GOT3 (cell line): ENCODE measurements at places on chromosomes 11 and 22.

GRCh38 chr11:12762278-12762677 is 88.1 kb downstream of the TEAD1 start:
- DNase-seq: no peak

GRCh38 chr11:75273411-75274391 is 33.1 kb downstream of the TPBGL start:
- DNase-seq: no peak

DNA sequence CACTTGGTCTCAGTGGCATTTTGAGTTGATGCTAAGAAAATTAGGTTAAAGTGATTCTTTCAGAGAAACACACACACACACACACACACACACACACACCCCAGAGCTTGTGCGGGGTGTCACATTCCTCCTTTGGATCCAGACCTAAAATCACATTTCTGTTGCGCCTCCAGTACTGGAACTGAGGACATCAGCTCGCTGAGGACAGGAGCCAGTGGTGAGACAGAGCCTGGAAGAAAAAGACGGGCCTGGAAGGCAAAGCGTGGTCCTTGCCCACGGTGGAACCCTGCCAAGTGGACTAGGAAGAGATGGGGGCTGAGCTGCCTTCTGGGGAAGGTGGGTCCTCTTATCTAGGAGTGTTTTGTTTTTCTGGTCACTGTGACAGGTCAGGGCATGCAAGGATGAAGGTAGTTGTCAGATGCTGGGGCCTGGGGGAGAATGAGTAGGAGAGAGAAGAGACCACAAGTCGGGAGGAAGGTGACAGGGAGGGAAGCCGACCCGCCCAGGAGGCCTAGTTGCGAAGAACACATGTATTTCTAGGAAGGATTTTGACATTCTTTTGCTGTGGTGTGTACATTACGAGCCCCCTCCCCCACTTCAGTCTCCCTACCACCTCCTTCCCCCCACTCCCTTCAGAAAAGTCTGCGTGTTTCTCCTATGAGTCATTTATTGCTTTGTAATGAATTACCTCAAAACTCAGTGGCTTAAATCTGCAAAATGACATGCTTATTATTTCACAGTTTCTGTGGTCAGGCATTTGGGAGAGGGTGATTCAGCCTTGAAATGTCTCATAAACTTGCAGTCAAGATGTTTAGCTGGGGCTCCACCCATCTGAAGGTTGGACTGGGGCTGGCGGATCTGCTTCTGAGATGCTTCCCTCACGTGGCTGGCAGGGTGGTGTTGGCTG is 4.8 kb upstream of the ELFN2 start:
- peak; percentile 56 for DNase-seq

DNA sequence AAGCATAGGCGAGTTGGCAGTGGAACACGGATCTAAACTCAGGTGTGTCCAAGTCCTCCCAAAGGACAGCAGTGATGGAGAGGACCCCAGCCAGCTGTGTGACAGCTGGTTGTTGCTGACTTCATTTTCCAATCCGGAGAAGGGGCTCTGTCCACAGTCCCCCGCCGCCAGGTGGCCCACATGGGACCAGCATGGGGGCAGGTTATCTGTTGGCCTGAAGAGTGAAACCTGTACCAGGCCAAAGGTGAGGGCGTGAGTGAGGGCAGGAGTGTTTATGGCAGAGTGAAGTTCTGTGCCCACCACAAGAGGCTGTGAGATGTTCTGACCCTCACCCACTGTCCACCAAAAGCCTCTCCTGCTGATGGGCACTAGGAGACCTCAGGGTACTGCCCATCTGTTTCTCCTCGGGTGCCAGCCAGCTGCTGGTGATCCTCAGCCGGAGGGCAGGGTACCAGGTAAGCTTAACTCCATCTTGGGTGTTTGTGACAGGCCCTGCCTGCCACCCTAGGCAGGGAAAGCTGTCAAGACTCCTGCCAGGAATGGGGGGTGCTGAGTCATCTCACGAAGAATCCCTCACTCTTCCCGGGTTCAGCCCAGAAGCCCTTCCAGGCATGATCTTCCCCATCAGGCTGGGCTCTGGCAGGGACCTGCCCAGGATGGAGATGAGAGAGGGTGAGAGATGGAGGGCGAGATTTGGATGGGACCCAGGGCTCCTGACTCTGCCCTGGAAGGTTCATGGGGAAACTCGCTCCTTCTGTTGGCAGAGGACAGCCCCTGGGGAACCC is 15.5 kb upstream of the TAB1 start:
- no peak for DNase-seq

DNA sequence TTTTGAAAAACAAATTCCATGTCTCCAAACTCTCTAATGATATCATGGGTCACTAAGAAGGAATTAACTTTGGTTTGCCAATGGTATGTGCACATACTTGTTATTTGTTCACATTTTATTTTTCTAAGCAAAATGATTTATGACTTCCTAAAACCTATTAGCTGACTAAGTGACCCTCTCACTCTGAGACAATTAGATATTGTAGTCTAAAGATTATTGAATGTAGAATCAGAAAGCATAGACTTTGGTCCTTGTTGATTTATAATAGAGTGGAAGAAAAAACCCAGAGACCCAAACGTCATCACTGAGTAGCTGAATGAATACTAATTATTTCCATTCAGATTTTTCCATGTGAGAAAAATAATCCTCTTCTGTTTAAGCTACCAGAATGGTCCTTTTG is 243.5 kb upstream of the ANO3 start:
- no peak for DNase-seq

- DNase-seq: no peak
These were observed 68.9 kb downstream of the MYO7A start for GRCh38 chr11:77196961-77197360.

- no peak for DNase-seq
These were observed 13.9 kb upstream of the ADSL start for GRCh38 chr22:40332319-40332781.

DNA sequence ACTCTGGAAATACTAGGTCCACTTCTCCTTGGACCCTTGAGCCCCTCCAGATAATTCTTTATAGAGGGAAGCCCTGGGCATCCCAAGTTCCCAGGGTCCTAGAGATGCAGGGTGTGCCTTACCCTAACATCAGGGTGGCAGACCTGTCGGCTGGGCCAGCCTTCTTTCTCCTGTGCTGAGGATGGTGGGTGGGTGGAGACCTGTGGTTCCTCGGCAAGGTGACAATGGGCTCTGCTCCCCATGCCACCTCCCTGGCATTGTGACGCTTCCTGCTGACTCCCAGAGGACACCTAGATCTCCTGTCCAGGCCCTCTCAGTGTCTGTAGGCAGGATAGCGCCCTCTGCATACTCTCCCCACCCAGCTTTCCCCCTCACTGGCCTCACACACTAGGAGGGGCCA is 3.8 kb upstream of the DERL3 start:
- DNase-seq: no peak

DNA sequence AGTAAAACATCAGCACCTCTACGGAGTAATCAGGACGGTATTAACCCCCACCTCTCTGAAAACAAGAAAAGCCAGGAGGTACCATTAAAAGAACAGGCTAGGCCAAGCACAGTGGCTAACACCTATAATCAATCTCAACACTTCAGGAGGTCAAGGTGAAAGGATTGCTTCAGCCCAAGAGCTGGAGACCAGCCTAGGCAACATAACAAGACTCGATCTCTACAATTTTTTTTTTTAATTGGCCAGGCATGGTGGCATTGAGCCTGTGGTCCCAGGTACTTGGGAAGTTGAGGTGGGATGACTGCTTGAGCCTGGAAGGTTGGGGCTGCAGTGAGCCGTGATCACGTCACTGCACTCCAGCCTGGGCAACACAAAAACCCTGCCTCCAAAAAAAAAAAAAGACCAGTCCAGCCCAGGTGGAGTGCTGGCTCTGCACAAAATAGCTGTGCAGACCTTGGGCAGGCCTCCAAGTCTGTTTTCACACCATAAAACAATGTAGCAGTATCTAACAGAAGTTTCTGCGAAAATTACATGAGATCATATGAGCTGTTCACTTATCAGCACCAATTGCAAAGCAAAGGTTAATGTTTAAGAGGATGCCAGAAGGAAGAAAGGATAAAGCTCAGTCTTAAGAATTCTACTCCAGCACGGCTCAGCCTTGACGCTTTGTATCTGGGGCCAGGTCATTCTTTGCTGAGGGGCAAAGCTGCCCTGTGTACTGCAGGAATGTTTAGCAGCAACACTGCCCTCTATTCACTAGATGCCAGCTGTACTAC is 14.8 kb downstream of the CHKA start:
- no peak for DNase-seq

GRCh38 chr11:57417056-57417455 is 9.9 kb downstream of the SLC43A3 start:
- DNase-seq: no peak
